H9 (cell line): ENCODE measurements at places on chromosomes 12 and 14. TPM values are rescaled to one million over a fixed set of nuclear protein-coding genes. Genes with fewer than 3 reads are reported as not detected.

DNA sequence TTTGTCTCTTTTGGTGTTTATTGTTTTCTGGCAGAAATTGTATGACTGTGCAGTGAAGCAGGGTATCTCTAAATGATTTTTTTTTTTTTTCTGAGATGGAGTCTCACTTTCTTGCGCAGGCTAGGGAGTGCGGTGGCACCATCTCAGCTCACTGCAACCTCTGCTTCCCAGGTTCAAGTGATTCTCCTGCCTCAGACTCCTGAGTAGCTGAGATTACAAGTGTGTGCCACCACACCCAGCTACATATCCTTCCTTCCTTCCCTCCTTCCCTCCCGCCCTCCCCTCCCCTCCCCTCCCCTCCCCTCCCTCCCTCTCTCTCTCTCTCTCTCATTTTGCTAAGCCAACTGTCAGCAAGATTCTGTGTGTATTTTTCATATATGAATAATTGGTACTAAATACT lies 94.4 kb downstream of the PPHLN1 start:
- no peak for DNase-seq

DNA sequence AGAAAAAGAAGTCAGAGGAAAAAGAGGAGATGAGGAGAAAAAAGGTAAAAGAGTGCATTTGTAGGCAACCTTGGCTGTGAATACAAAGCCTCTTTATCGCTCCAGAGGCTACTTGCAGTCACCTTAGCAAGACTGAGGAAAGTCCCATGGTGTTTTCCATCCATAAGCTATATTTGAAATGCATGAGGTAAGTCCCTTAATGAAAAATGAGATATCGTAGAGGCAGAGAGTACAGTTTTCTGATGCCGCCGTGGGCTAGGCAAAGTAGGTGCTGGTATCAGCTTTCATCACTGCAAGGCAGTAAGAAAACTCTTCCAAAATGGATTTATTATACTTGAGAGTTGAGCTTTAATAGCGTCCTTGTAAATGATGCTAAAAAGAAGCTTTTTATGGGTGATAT lies 186.8 kb downstream of the ASCL1 start:
- DNase-seq, result no peak

DNA sequence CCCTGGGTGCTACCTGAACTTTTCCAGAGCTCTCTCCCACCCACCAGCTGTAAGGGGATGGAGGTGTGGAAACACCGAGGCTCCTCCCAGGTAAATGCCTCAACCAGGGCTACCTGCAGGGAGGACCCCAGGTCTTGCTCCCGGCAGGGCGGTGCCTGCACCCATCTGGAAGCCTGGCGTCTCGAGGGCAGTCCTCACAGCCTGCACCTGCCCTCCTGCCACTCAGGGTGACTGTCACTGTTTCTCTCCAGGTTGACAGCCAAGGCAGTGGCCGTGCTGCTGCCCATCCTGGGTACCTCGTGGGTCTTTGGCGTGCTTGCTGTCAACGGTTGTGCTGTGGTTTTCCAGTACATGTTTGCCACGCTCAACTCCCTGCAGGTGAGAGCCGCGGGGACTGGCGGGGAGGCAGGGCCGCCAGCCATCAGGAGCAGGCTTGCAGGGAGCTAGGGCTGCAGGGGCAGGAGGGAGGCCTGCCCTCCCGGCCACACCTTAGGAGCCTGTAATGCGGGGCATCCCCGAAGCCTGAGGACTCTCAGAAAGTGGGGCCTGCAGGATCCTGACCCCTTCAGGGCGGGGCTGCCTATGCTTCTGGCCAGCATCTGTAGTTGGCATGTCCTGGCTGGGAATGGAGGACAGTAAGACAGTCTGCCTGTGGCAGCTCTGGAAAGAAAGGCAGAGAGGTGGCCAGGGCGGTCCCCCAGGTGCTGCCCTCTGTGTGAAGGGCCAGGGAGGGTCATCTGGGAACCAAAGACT lies 182.3 kb downstream of the ADGRD1 start:
- peak; percentile 28 for DNase-seq

- no peak for DNase-seq
Observed at GRCh38 chr12:19398376-19399363, 40.6 kb upstream of the AEBP2 start.

GRCh38 chr12:42091769-42092168 lies 52.9 kb downstream of the GXYLT1 start:
- DNase-seq, result no peak

DNA sequence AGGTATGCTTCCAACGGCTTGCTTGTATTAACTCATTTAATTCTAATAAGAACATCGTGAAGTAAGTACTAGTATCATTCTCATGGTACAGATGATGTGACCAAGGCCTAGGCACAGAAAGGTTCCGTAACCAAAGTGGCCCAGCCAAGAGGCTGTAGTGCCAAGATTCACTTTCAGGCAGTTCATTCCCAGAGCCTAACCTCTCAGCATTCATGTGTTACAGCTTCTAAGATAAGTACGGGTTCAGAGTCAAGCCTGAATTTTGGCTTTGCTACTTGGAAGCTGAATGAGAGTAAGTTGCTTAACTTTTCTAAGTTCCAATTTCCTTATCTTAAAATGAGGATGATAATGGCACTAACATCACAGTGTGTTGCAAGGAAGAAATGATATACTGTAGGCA lies 379.9 kb downstream of the AEBP2 start:
- DNase-seq, result no peak

DNA sequence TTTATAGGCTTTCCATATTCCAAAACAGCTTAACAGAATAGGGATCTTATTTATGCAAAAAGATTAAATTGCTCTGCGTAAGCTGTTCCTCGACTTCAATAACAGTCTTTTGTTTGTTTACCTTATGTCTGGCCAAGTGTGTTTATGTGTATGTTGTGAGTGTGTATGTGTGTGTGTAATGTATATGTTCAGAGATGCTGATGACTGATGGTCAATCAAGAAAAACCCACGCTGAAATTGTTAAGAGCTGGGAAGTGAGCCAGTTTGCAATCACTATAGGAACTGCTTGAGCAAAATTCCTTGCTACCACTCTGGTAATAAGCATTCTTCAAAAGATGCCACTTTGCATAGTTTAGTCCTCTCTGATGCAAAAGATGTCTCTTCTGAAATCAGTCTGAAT lies 59.6 kb downstream of the PRKD1 start:
- DNase-seq, result no peak

- DNase-seq, result no peak
Observed at GRCh38 chr12:80040075-80040738, 59.1 kb upstream of the OTOGL start.

The KRT73 gene
- not detected in 2 replicates for total RNA-seq
